ENCODE measurements at places on chromosomes 13 and 19. TPM values are rescaled to one million over a fixed set of nuclear protein-coding genes. Genes with fewer than 3 reads are reported as not detected.

- no peak overlapping the region for H3K4me3 ChIP-seq
- no peak for DNase-seq
- no peaks in the 10 kb centered on the region for H3K36me3 ChIP-seq
- H3K4me1 ChIP-seq = peaks cover 34% of the 10 kb centered on the region
Observed at GRCh38 chr13:24086642-24087041, 73.9 kb upstream of the SPATA13 start.

The KLK7 gene
- not detected for total RNA-seq

GRCh38 chr13:106472621-106473020 lies 62.8 kb downstream of the EFNB2 start:
- H3K27ac ChIP-seq = no peak overlapping the region
- H3K36me3 ChIP-seq = no peaks in the 10 kb centered on the region
- H3K27me3 ChIP-seq = no peaks in the 10 kb centered on the region
- H3K4me3 ChIP-seq = no peak overlapping the region
- no peaks in the 10 kb centered on the region for H3K4me1 ChIP-seq
- DNase-seq = no peak

The UHRF1 gene
- 1.3 TPM for total RNA-seq

DNA sequence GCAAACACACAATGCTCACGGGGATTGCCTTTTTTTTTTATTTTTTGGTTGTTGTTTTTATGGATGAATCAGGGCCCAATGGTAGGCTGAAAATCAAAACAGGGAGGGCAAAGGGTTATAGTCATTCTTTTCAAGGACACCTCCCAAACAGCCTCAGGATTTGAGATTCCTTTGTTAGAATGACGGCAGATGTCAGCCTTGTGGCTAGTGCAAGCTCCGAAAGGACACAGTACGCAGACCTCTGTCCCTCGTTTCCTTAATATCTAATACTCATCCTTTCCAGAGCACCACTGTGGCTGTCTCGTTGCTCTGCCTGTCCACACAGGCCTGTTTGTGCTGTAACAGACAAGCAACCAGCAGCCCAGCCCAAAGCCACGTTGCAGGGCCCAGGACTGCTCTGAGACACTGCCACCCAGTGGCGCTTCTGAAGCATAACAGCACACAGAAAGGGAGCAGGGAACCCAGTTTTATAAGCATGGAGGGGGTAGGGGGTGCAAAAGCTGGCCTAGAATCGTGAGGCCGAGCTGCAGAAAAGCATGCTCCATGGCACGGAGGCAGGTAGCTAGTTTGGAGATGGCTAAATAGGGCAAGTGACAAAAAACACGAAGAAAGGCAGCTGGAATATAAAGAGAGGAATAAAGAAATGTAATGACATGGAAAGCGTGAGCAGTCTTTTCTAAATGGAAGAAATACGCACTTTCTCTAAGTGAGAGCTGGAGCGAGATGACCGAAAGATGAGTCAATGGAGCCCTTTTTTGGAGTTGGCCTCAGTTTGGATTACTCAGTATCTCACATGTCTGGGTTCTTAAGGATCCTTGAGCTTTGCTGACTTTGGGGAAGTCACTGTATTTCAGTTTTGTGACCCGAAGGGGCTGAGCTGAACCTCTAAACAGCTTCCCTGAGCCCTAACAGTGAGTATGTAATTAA lies 40.7 kb upstream of the MEDAG start:
- no peaks in the 10 kb centered on the region for H3K27me3 ChIP-seq
- peak; percentile 81 for DNase-seq
- peak overlapping the region; percentile 62 for H3K27ac ChIP-seq
- peaks cover 28% of the 10 kb centered on the region for H3K4me1 ChIP-seq
- no peaks in the 10 kb centered on the region for H3K36me3 ChIP-seq

The CD209 gene
- total RNA-seq = 18.8 TPM

DNA sequence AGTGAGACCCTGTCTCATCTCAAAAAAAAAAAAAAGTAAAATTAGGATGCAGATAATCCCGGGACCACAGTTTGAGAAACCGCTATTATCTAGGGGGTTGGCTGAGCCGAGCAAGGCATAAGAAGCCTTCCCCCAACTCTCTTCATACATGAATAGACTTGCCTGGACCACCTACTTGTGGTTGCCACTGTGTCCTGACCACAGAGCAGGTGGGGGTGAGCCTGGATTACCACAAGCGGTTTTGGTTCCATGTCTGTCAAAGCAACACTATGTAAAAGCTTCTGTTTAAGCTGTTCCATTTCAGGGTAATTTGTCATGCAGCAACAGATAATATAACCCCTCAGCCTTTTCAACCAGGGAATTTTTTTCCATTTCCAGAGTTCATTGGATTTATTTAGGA lies 3.3 kb upstream of the NAPA start:
- no peak overlapping the region for H3K27ac ChIP-seq
- no peak overlapping the region for H3K4me3 ChIP-seq
- no peaks in the 10 kb centered on the region for H3K36me3 ChIP-seq
- H3K4me1 ChIP-seq = peaks cover 17% of the 10 kb centered on the region

- H3K4me1 ChIP-seq = no peaks in the 10 kb centered on the region
- H3K27ac ChIP-seq = no peak overlapping the region
- H3K36me3 ChIP-seq = no peaks in the 10 kb centered on the region
- DNase-seq = no peak
- no peak overlapping the region for H3K4me3 ChIP-seq
Observed at GRCh38 chr19:32781280-32781679, 61.7 kb downstream of the TDRD12 start.

DNA sequence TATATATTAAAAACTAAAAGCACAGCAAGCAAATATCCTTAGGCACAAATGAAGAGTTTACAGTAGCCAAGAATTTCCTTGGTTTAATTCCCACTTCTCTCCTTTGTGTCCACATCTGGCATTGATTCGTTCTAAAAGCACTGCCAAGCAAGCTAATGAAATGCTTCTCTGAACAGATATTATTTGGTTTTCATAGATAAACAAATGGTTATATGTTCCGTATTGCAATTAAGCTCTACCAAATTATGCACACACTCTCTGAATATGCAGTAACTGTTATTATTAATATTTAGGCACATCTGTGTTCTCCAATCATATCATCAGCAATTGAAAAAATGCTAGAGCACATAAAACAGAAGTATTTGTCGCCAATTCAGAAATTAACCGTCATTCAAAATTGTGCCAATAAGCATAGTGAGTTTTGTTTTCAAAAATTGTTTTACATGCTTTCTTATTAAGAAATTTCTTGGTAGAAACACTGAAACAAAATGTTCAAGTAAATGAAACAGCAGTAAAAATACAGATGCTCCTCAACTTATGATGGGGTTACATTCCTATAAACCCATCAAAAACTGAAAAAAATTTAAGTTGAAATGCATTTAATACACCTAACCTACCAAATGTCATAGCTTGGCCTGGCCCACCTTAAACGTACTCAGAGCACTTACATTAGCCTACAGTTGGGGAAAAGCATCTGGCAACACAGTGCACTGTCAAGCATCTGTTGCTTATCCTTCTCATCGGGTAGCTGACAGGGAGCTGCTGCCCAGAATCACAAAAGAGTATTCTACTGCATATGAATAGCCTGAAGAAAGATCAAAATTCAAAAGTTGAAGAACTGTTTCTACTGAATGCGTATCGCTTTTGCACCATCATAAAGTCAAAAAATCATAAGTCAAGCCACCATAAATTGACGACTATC lies 2134.7 kb downstream of the PCDH9 start:
- no peak for DNase-seq
- no peaks in the 10 kb centered on the region for H3K27me3 ChIP-seq
- H3K4me1 ChIP-seq = no peaks in the 10 kb centered on the region
- H3K4me3 ChIP-seq = no peak overlapping the region
- H3K27ac ChIP-seq = no peak overlapping the region
- H3K36me3 ChIP-seq = no peaks in the 10 kb centered on the region

- peak overlapping the region; percentile 64 for H3K27ac ChIP-seq
- peak overlapping the region; percentile 32 for H3K4me3 ChIP-seq
- no peak for DNase-seq
- H3K27me3 ChIP-seq = no peaks in the 10 kb centered on the region
- no peaks in the 10 kb centered on the region for H3K36me3 ChIP-seq
Observed at GRCh38 chr19:16587833-16588823, 15.9 kb upstream of the SLC35E1 start.

DNA sequence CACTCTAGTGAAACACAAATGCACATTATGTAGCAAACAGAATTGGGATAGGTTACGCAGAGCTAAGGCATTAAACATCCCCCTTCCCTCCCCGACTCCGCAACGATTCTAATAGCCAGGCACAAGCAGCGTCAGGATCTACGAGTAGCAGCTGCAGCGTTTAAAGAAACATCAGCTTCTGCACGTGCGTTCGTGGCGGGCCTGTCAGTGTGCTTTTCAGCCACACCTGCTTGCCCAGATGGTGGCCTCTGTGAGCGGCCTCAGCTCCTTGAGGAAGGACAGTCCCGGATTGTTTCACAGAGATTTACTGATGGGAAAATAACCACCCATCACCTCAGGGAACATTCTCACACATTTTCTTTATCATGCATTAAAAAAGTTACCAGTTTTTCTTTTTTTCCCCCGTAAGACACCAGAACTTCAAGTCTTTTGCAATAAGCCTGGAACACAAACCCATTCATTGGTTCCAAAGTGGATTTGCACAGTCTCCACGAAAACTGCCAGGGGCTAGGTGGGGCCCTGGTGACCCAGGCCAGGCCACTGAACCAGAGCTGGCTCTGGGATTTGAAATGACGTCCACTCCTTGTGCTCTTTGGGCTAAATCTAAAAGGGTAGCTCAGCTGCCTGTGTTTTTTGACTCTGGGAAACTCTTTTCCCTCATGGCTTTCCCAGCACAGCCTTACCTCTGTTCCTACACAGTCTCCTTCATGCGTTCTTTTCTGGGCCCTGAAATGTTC lies 325.5 kb downstream of the KCNRG start:
- H3K4me3 ChIP-seq = no peak overlapping the region
- H3K4me1 ChIP-seq = no peaks in the 10 kb centered on the region
- no peaks in the 10 kb centered on the region for H3K36me3 ChIP-seq

GRCh38 chr13:29743201-29743786 lies 107.1 kb downstream of the UBL3 start:
- no peak overlapping the region for H3K4me3 ChIP-seq
- H3K36me3 ChIP-seq = no peaks in the 10 kb centered on the region
- no peaks in the 10 kb centered on the region for H3K4me1 ChIP-seq
- DNase-seq = no peak

Measured in lower lobe of right lung (tissue), 2 donors.